NCI-H1930 (cell line): ENCODE measurements at places on chromosomes 3 and 15.
A peak's percentile ranks its signal among the peaks of the same experiment; 100 is the strongest.

DNA sequence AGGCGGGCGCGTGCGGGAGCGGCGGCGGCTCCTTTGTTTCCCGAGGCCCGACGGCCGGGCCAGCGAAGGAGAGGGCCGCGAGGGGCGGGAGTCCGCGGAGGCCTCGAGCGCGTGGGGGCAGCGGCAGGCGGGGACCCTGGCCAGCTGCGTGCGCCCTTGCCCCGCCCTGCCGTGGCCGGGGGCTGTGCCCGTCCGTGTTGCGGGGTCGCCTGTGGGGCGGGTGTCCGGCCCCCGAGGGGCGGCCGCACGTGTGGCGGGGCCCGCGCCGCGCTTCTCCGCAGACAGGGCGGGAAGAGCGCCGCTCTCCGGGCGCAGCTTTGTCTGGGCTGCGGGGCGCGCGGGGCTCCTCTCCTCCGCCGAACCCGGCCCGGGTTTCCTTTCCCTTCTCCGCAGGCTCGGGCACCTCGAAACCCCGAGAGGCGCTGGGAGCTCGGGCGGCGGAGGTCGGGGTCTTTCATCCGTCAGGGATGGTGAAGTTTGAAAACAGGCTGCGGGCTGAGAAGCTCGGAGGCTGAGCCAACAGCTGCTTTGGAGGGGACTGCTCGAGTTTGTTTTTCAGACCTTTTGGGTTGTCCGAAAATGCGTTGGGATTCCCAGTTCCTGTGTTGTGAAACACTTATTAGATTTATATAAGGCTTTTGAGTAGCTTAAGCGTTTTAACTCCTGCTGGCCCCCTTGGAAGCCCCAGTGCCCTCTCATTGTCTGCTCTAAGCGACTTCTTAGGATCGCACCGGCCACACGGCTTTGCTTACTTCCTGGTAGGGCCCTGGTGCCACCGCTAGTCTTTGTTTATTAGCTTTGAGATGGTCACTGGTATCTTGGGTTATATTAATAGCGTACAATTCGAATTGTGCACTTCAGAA, 817 bp downstream of the USP3 start:
- no peak for DNase-seq

DNA sequence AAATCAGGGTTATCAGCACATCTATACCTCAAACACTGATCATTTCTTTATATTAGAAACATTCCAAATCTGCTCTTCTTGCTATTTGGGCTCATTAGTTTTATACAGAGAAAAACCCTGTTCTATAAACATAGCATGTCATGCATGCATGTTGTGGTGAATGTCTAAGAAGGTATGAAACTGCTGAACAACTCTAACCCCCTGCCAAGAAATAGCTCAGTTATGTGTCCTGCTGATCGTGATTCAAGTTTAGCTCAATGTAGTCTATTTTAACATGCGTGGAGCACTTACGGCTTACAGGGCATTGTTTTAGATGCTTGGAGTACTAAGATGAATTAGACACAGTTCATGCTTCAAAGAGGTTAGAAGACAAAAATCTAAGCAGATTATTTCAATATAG, 35.8 kb downstream of the MYH15 start:
- DNase-seq, result no peak

- DNase-seq, result no peak
These were observed 28.3 kb downstream of the SRP14 start for GRCh38 chr15:40010686-40011085.

DNA sequence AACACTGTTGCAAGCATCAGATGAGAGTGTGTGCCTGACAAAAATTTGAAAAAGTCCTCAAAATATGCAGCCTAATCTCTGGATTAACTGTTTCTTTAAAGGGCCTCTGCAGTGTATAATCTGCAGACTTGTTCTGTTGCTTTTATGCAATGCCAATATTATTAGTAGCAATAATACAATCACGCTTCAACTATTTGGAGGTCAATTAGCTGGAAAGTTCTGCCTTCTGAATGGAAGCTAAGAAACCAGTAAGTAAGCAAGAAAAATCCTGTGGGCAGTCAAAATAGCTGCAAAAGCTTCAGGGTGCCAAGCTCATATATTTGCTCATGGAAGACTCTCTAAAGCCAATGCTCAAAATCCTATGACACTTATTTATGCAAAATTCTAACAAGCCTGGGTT, 153.2 kb upstream of the NR2F2 start:
- no peak for DNase-seq

DNA sequence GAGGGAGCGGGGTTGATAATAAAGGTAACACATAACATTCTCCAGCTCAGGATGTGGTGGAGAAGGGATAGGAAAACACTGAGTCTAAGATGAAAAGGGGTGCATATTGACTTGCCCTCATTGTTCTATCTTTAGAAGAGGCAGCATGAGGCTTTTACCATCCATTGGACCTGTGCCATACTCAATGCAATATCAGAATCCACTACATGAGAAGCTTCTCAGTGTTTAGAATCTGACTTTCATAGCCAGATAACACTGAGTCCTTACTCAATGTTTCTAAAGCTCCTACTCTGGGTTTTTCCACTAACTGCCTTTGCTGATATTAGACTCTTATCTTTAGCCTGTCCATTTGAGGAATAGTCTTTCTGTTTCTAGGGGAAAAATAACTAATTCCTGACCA, 24.3 kb upstream of the GADL1 start:
- DNase-seq, result no peak

- no peak for DNase-seq
These were observed 196.5 kb downstream of the KLHL25 start for GRCh38 chr15:85598219-85598618.

- no peak for DNase-seq
These were observed 47.6 kb upstream of the POMGNT2 start for GRCh38 chr3:43153216-43154083.

- peak; percentile 70 for DNase-seq
These were observed 8.8 kb downstream of the NEK10 start for GRCh38 chr3:27360113-27361078.

GRCh38 chr3:41742121-41742520, 219.8 kb downstream of the ULK4 start:
- no peak for DNase-seq

- no peak for DNase-seq
These were observed 153.0 kb upstream of the WNT5A start for GRCh38 chr3:55639896-55640765.

DNA sequence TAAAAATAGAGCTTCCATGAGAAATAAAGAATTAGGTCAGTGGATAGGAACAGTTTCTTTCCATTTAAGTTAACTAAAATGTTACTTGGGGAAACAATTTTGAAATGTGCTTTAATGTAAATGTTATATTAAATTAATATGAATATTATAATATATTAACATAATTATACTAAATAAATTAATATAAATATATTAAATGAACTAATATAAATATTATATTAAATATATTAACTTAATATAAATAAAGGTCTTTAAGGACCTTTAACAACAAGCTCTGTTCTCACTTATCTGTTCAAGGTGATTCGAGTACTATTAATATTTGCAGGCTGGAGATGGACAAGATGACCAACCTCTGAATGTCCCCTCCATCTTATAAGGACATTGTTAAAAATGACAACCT, 100.6 kb downstream of the MAGI1 start:
- DNase-seq, result no peak

- no peak for DNase-seq
These were observed 8.4 kb downstream of the TBC1D21 start for GRCh38 chr15:73881579-73882320.

GRCh38 chr3:128466840-128467541, at the start of gene DNAJB8:
Gene DNAJB8 (minus strand): TSS chr3:128466890. CDS start chr3:128463245, 3,645 bp downstream.
- no peak for DNase-seq

DNA sequence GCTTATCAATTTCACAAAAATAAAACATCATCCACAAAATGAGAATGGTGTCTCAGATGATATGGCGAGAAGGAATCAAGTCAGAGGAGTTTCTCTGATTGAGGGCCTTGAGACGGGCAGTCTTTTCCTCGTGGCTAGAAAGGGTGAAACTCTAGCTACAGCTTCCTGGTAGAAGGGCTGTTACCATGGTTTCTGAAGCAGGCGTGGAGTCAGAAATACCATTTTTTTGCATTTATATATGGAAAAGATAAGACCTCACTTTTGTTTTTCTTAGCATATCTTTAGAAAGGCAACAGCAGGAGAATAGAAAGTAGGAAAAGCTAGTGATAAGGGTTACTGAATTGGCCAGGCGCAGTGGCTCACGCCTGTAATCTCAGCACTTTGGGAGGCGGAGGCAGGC, 17.3 kb upstream of the SAMD7 start:
- no peak for DNase-seq

DNA sequence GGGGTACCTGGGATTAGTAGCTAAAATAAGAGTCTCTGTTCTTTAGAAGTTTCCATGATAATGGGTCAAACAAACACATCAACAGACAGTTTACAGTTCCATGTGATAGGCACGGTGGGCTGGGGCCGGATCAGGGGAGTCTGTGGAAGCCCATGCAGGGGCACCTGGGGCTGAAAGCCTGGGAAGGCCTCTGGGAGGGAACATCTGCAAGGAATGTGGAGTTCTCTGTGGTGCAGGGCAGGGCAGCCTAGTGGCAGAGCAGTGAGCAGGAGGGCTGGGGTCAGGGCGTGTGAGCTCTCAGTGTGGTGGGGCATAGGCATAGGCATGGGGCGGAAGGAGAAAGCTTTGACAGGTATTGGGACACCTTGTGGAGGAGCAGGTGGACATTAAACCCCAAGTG, 207.7 kb upstream of the TRIM42 start:
- no peak for DNase-seq

DNA sequence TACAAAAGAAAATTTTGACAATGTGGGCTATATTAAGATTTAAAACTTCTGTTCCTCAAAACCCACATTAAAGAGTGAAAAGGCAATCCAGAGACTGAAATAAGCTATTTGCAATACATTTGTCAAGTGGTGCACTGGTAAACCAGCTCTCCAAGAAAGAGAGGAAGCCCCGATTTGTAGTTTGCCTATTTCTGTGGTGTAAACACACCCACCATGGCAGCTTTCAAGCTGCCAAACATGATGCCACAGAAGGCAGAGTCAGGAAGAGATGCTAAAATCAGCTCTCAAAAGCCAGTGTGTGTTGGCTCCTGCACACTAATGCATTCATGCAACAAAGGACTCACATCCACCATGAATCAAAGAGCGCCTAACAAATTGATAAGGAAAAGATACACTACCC, 17.5 kb downstream of the RFTN1 start:
- no peak for DNase-seq

- DNase-seq, result no peak
These were observed 15.2 kb downstream of the TIPARP start for GRCh38 chr3:156689608-156690007.

DNA sequence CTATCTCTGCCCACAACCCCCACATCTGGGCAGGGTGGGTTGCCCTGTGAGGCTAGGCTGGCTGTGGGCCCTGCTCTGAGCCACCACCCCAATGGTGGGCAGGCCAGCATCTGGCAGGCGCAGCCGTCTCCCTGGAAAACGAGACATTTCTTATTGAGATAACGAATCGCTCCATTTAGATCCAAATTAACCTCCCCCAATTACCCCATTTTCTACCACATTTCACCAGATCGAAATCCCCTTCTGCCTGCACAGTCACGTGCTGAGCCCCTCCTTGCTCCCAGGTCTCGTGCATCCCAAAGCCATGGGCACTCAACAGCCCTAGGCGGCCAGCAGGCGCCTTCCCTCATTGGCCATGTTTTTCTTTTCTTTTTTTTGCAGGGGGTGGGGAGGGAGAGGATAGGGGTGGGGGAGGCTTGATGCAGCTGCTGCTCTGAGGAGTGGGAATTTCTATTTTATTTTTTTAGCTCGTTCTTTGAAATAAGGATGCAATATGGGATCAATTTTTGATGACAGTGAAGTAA, 53.0 kb upstream of the TMEM115 start:
- DNase-seq, result no peak

DNA sequence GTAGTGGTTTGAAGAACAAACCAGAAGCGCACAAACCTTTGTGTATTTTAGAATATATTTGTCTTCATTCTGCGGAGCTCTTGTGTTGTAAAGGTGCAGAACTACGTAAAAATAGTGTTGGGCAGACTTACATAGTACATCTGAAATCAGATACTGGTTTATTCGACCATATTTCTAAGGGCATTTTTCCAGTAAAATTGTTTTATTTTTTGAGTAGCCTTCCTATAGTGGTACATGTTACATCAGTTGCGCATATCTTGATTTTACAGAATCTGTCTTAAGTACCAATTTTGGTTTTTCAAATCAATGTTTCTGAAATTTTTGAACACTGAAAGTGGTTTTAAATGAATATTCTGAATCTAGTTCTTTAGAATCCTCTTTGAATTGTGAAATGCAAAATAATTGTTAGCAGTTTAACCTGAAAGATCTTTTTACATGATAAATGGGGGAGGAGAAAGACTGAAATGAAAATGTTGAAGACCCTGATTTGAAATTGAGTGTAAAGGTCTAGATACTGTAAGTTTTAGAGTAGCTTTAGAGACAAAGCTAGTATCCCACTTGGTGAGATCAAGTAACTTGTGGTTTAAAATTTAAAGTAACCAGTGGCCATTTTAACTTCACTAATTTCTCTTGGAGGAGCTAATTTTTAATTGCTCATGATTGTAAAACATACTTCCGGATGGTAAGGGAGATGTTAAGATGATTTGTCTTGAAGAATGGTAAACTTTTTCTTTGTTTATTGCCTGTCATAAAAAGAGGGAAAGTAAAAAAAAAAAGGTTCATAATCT, 15.5 kb upstream of the CHD2 start:
- no peak for DNase-seq

- no peak for DNase-seq
These were observed 24.7 kb upstream of the SPRED1 start for GRCh38 chr15:38227941-38228340.

DNA sequence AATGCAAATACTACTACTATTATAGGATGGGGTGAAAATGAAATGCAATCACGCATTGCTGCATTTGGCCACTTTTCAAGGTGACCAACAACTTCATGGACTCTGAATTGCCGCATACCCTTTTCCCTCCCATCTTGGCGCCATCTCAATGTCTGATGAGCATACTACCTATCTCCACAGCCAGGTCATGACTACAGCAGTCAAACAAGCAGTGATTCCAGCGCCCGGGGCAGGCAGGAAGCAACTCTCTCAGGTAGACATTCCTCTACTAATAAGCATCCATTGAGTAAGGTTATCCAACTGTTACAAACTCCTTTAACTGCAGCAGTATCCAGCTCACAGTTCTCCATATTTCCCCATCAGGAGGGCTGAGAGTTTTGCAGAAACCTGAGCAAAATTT, 155.4 kb downstream of the ADAMTS17 start:
- DNase-seq, result no peak

DNA sequence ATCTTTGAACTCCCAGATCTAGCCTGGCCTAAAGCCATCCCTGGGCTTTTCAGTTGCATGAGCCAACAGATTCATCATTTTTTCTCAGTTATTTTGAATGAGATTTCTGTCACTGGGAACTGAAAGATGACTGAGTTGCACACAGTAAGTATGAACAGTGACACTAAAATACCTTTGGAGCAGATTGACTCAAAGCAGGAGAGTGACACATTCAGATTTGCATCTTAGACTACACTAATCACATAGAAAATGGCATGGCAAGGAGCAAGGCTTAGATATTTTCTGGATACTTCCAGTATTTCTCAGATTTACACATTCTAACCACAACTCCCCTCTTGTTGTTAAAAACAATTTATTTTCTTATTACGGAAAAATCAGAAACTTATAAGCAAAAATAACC, 32.8 kb downstream of the SEC62 start:
- DNase-seq, result no peak

GRCh38 chr3:65348398-65348995, 660.7 kb upstream of the ADAMTS9 start:
- DNase-seq, result no peak
